ENCODE measurements at places on chromosomes 2 and 18.

GRCh38 chr2:166984797-166985196, 96.5 kb downstream of the XIRP2 start:
- no peak for DNase-seq

DNA sequence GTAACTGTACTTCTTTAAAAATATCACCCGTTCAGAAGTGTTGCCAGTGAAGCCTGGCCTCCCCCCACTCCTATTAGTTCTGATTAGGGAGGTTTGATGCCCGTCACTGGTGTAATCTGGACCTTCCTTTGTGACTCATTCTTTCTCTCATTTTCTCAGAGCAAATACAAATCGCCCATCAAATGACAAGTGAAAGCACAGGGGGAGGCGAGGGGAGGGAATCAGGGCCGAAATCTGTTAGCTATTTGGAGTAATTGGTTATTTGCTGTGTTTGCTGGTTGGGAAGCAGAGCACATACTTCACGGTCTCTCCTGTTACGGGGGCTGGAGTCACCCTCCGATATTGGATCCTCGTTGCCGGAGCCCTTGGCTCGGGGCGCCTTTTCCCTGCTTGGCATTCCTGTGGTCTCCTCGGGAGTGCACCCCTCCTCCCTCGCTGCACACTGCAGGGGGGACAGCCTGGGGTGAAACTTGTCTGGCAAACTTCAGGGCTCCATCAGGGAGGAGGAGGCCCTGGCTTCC, 178.1 kb downstream of the DYSF start:
- no peak for DNase-seq

- peak; percentile 49 for DNase-seq
These were observed 14.1 kb upstream of the GMPPA start for GRCh38 chr2:219484343-219485200.

DNA sequence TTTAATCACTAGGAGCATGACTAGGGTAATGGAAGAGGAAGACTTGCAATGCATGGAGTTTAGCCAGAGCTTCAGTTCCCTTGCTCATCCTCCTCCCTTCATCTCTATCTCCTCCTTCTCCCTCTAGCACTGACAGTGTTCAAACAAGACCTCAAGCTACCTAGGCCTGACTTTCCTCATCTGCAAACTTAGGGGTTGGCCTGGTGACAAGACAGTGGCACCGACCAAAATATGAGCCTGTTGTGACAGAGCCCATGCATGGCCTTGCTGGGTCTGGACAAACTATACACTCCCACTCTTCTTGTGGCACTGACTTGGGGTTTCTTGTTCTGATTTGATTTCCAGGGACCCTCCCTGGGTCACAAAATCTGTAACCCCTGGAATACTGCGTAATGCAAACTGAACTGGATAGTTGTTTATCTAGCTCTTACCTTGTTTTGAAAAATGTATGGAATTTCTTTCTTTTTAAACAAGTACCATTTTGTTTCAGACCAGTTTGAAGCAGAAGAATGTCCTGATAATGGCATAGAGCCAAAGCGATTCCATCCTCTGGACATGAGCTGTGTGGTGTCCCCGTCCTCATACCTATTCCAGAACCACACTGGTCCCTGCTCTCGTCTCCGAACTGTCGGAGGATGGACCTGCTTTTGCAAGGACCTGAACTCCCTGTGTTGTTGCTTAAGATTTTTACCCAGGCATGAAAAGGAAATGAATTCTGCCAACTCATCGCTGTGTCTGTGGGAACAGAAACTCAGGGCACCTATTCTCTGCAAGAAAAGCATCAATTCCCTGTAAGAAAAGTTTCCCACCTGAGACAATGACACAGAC, 33.4 kb upstream of the PPP4R1 start:
- no peak for DNase-seq

- no peak for DNase-seq
These were observed 86.7 kb downstream of the VIT start for GRCh38 chr2:36783246-36783645.

DNA sequence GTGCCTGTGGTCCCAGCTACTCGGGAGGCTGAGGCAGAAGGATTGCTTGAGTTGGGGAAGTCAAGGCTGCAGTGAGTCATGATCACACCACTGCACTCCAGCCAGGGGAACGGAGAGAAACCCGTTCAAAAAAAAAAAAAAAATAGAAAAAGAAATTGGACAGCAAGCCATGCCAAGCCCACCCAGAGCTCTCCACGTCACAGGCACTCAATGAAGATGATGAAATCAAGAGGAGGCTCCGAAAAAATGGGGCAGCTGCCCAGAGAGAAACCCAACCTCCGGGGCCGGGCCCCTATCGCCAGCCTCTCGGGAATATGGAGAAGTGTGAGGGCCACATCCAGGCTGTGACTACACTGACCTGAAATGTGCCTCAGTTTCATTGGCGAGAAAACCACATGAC, 40.0 kb downstream of the BIN1 start:
- DNase-seq: no peak

DNA sequence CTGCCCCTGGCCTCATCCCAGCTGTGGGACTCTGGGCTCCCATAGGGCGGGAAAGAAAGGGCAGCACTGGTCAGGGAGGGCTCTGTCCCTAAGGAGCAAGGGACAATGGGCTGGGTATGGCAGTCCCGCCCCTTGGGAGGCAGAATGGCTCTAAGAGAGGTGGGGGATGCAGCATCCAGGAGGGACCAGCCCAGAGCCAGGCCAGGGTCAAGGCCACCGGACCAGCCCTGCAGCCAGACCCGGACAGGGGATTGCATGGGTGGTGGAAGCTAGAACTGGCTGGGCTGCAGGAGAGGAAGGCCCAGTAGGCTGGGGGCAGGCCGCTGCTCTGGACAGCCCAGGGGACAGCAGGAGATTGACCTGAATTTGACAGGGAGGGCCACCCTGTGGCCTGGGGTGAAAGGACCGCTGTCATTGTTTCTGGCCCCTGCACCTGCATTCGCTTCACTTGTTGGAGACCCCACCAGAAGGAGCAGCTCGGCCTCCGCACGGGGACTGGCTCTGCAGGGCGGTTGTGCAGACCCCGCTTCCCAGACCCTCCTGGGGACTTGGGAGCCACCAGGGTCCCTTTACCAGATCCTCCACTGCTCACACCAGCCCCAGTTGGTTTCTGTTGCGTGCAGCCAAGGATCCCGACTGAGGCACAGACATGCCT, 14.6 kb downstream of the RAMP1 start:
- no peak for DNase-seq

DNA sequence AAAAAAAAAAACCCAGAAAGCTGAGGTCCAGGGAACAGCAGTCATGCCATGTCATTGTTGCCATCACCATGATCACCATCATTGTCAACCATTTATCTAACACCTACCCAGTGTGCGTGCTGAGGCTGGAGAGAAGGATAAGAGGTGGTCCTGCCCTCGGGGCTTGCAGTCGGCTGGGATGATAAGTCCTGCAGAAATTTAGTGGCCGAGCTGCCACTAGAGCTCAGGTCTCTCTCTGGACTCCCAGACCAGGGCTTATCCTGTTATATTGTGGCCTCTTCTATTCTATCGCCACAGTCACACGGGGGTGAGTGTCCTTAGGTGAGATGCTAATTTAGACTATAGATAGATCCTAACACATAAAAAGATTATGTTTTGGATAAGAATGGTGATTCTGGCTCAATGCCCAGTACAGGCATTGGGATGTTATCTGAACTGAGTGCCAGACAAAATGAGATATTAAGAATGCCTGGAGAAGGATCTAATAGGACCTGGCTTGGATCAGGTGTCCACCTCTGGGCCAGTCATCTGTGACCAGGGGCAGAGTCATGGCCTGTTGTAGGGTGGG, 43.2 kb upstream of the YWHAQ start:
- no peak for DNase-seq

DNA sequence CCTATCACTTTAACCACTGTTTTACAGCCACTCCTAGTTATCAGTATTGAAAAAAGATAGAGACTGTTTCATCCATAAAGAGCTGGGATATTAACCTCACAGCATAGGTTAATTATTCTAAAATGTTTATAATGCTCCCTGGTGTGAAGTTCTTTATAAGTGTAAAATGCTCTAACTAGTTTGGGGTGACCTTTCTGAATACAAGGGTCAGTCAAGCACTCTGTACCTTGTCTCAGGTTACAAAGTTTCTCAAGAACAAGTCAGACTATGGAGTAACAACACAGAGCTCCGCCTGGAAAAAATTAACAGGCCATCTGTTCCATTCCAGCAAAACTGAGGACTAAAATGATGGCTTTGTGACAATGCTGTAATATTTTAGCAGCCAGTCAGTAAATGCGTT, 107.4 kb downstream of the NOL4 start:
- no peak for DNase-seq

GRCh38 chr2:207385903-207386302, 143.9 kb upstream of the CREB1 start:
- no peak for DNase-seq

- peak; percentile 35 for DNase-seq
These were observed 766 bp downstream of the SNTG2 start for GRCh38 chr2:951224-952006.

DNA sequence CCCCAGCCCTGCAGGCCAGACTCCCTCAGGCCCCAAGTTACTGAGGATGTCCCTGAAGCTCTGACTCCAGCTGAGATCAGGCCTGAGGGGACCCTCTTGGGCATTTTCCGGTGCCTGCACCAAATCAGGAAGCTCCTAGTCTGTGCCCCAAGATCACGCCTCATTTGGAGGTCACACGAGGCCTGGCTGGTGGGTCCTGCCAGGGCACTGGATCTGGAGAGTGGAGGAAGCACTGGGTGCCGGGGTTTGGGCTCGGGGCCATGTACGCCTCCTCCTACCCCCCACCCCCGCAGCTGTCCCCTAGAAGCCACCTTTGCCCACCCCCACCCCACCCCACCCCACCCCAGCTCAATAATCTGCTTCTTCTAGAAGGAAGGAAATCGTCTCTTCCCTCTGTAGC, 16.2 kb downstream of the SH2D6 start:
- no peak for DNase-seq

DNA sequence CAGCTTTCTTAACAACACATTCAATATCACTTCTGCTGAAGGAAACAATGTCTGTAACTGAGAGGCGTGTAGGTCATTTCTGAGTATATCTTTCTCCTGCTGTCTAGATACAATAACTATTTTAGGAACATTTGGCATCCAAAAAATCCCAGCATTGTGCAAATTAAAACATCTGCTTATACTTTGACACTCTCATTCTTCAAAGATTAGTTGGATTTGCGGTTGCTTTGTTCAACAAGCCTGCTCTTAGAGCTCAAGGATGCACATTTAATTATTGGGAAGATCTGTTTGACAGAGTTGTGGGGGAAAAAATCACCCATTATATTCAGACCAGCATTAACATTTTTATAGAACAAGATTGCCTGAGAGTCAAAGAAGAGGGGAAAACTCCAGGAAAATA, 449.5 kb upstream of the HNRNPA3 start:
- no peak for DNase-seq

GRCh38 chr2:27400348-27401135, 8.8 kb downstream of the PPM1G start:
- DNase-seq: no peak

GRCh38 chr2:43040084-43040854, 186.1 kb downstream of the ZFP36L2 start:
- no peak for DNase-seq

GRCh38 chr2:238971318-238972145, 123.6 kb downstream of the TWIST2 start:
- DNase-seq: no peak

DNA sequence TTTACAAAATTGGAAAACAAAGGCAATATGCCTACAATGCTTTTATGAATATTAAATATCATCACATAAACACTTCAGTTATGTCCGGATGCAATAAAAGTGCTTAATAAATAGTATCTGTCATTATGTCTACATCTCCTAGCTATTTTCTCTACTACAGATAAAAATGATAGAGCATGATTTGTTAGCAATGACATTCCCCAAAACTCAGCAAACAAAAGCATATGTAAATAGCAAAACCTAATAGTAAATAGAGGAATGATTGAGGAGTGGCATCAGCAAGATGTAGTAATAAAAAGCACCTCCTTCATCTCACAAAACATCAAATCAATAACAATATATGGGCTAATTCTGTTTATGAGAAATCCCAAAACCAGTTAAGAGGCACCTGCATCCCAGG, 46.5 kb upstream of the COL5A2 start:
- DNase-seq: no peak

- DNase-seq: no peak
These were observed 345.2 kb upstream of the RND3 start for GRCh38 chr2:150832686-150833085.

- no peak for DNase-seq
These were observed 882.5 kb downstream of the SLC4A3 start for GRCh38 chr2:220509966-220510365.

DNA sequence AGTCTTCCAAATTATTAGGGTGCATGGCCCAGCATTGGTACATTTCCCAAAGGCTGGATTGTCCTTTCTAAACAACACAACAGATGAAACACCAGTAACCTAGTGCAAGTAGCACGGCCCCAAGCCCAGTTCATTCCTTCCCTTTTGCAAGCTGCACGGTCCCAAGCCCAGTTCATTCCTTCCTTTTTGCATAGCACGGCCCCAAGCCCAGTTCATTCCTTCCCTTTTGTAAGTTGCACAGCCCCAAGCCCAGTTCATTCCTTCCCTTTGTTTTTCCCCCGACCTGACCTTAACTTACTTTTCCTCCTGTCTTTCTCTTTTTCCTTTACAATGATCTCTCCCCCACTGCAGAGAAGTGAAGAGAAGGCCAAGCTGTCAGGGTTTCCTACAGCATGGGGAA, 60.9 kb downstream of the C18orf63 start:
- DNase-seq: peak; percentile 44

DNA sequence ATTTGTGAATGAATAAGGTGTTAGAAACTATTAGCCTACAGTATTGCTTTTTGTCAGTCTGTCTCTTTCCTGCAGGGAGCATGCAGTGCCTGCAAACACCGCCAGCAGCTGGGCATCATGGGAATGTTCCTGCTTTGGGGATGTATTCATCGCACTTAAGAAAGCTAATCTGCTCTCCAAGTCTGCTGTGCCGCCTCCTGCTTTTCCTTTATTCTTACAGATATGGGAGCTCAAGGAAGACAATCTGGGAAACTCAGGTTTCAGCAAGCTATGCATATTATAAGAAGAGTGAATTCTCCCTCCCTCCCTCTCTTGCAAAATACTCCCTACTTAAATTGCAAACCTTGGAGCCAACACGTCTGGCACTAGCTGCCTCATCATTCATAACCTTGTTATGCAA, 479.2 kb upstream of the ACVR2A start:
- no peak for DNase-seq

- no peak for DNase-seq
These were observed 6.4 kb upstream of the ANO7 start for GRCh38 chr2:241182126-241182525.

DNA sequence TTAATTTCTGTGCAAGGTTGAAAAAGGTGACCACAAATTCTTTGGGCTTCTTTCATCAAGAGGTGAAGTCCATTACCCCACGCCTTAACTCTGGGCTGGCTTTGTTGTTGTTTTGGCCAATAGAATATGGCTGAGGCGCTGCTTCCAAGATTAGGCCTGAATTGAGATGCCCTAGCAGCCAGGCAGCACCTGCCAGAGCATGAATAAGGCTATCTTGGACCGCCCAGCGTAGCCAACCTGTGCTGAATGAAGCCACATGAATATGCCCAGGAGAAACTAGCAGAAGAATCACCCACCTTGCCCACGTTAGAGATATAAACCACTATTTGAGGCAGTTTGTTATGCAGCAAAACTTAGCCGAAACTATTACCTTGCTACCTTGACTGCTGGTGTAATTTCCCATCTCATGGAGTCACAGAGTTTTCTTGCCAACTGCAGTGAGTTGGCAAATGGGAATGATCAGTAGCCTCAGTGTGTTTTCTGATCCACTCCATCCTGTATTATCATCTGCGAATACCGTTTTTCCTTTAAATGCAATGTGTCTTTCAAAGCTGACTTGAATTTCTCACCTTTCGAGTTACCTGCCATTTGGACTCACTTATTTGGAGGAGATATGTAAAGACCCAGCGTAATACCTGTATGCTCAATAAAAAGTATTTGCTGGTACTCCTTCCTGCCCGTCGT, 679 bp downstream of the TSGA10 start:
- DNase-seq: no peak
